Hindlimb muscle (tissue), 1 donor: ENCODE measurements at places on chromosomes 2 and 18. TPM values are rescaled to one million over a fixed set of nuclear protein-coding genes. Genes with fewer than 3 reads are reported as not detected.

KCNIP3 gene
- 5.8 TPM for polyA plus RNA-seq

SIX3 gene
- not detected for polyA plus RNA-seq

CIB4 gene
- not detected for polyA plus RNA-seq

FABP1 gene
- polyA plus RNA-seq, result 0.53 TPM

TNFAIP6 gene
- 9.0 TPM for polyA plus RNA-seq

LYPD6B gene
- 0.18 TPM for polyA plus RNA-seq

SNORC gene
- 1.9 TPM for polyA plus RNA-seq
